ENCODE measurements at places on chromosomes 16 and 17. TPM values are rescaled to one million over a fixed set of nuclear protein-coding genes. Genes with fewer than 3 reads are reported as not detected.
A peak's percentile ranks its signal among the peaks of the same experiment; 100 is the strongest.

GRCh38 chr16:67504031-67505021 lies 21.0 kb upstream of the AGRP start:
- DNase-seq: peak; percentile 85

DNA sequence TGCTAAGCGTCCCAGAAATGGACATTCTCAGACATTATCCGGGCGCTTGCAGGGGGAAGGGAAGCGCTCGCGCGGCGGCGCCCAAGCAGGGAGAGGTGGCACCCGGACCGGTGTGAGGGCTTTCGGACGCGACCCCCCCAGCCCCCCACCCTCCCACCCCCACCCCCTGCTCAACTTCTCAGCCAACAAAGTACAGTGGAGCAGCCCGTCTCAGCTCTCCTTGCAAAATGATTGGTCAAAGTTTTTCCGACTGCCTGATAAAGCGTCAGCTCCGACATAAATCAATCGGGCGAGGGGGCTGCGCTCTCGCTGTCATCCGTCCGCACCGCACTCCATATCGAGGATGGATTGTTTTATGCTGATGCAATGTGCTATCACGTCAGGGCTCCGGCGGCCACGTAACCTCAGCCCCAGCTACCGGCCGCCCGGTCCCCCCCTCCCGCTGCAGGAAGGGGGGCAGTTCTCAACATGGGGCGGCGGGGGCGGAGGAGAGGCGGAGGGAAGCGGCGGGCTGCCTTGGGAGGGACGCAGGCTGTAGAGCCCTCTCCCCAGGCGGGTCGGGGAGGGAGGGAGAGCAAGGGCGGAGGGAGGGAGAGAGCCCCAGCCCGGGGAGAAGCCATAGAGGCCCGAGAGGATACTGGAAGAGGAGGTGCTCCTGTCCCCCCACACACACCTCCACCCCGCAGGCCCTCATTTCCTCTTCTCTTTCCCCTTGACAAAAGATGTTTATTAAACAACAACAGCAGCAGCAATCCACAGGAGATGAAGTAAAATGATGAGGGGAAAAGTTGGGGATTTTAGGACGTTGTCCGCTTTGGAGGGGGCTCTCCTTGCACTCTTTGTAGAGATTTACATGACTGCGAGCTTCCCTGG lies at the start of gene HOXB9:
HOXB9 (minus strand) TSS at position 114 of the 873 bp plus-strand sequence; CDS start at position 25, 89 bp downstream.
- DNase-seq: peak; percentile 58

GRCh38 chr17:44352828-44353671 lies 7.9 kb downstream of the GRN start:
- no peak for DNase-seq

DNA sequence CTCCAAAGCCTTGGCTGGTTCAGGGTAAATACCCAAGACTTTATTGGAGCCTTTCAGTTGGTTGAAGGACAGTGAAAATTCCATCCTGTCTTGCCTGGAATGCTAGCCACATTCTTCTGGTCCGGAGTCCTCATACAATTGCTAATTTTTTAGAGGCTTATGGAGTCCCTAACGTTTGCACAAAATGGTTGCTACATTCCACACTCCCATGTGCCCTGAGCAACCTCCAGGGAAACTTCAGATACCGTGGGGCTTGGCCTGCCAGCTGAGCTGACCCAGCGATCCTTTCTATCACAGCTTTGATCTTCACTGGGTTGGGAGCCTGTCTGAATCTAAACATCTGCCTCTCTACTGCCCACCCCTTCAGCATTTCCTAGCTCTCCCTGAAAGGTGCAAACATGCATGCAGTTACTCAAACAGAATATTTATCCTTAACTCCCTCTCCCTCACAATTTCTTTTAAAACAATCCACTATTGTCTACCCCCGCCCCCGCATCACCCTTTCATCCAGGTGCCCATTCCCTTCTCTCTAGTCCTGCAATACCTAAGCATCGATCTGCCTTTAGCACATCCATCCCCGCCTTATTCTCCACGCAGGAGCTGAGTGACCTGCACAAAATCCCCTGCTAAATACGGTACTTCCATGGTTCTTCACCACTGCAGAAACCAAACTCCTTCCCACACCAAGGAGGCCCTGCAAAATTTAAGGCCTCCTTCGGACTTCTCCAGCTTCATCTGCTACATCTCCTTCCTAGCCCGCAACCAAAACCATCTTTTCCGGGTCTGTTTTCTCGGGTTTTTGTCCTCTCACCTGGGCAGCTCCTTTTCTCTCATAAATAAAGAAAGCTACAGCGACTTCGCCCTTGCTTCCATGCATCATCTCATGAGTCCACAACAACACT lies 810 bp upstream of the GAN start:
- peak; percentile 23 for DNase-seq

DNA sequence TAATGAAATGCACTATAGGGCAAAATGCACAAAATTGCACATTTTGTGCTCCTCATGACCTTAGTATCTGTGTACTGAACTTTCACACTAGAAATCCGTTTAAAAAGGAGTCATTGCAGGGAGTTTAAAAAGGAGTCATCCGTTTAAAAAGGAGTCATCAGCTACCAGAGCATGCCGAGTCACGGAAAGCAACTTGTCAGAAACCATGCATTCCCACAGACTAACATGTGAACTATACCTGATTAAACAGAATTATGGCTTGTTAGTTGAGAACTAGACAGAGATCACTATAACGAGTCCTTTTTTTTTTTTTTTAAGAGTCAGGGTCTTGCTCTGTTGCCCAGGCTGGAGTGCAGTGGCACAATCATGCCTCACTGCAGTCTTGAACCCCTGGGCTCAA lies 35.9 kb downstream of the SLC6A4 start:
- no peak for DNase-seq

DNA sequence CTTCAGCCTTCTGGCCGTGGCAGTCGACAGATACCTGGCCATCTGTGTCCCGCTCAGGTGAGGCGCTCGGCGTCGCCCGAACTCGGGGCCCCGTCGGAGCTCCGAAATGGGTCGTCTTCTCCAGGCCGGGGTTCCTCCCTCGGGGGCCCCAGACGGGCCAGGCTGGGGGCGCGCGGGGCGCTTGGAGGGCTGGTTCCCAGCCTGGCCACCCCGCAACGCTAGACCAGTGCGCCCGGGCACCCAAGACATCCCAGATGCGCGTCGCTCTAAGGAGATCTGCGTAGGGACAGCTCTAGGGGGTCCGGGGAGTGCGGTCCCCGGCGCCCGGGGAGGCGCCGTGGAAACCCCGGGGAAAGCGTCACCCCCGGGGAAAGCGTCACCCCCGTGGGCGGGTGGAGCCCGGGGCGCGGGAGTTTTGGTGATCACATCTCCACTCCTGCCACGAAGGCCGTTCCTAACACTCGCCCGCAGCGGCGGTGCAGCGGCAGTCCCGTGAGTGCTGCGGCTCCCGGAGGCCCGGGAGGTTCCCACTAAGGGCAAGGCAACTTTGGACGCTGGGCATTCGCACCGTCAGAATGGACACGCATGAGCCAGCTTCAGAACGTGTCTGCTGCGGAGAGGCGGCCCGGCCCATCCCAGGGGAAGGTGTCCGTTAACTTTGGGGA lies 729 bp downstream of the ADORA2B start:
- no peak for DNase-seq

- DNase-seq: no peak
Observed at GRCh38 chr17:15161395-15161794, 103.7 kb downstream of the PMP22 start.

DNA sequence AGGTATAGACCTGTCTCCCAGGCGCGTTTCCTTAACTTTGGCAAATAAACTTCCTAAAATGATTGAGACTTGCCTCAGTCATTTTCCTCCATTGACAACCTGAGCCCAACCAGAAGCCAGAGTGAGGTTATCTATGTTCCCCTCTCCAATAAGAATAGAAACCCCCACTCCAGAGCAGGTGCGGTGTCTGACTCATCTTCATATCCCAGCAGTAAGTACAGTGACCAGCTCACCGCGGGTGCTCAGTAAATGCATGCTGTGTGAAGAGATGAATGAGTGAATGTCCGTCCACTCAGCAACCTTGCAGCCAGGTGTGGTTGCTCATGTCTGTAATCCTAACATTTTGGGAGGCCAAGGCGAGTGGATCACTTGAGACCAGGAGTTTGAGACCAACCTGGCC lies 19.5 kb upstream of the CD300E start:
- DNase-seq: no peak

DNA sequence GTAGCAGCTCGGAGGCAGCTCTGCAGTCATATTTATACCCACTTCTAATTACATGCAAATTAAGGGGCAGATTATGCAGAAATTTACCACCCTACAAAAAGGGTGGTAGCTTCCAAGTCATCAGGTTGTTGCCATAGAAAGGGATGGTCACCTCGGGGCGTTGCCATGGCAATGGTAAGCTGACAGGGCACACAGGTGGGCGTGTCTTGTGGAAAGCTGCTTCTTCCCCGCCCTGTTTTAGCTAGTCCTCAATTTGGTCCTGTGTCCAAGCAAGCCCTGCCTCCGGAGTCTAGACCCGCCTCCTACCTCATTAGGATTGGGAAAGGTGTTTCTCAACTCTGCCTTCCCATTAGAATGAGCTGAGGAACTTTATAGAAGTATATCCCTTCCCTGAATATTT lies 98.7 kb downstream of the HS3ST2 start:
- DNase-seq: no peak

DNA sequence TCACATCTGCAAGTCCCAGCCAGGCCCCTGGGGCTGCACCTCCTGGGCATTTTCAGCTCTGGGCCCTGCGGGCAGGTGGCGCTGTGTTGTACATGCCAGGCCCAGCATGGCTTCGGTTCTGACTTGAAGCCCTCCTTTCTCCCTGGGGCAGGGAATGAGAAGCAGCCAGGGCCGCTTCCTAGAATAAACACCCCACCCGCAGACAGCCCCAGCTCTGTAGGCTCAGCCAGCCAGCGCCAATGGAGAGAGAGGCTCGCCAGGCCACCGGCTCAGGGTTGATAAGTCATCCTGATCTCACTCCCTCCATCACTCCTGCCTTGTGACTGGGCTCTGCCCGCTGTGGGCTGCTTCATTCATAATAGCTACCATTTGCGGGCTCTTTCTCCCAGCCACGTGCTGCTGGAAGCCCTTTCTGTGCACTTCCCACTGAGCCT lies 6.0 kb upstream of the GLIS2 start:
- peak; percentile 73 for DNase-seq

DNA sequence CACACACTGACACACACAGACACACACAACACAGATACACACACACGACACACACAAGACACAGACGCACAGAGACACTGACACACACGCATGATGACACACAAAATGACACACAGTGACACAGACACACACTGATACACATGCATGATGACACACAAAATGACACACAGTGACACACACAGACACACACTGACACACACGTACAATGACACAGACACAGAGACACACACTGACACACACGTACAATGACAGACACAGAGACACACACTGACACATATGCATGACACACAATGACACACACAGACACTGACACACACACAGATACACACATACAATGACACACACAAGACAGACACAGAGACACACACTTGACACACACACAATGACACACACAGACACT lies 10.3 kb downstream of the CACNG1 start:
- DNase-seq: no peak

GRCh38 chr17:80296221-80296620 lies 35.6 kb downstream of the RNF213 start:
- no peak for DNase-seq

GRCh38 chr16:82735186-82735585 lies 108.4 kb downstream of the CDH13 start:
- DNase-seq: no peak

DNA sequence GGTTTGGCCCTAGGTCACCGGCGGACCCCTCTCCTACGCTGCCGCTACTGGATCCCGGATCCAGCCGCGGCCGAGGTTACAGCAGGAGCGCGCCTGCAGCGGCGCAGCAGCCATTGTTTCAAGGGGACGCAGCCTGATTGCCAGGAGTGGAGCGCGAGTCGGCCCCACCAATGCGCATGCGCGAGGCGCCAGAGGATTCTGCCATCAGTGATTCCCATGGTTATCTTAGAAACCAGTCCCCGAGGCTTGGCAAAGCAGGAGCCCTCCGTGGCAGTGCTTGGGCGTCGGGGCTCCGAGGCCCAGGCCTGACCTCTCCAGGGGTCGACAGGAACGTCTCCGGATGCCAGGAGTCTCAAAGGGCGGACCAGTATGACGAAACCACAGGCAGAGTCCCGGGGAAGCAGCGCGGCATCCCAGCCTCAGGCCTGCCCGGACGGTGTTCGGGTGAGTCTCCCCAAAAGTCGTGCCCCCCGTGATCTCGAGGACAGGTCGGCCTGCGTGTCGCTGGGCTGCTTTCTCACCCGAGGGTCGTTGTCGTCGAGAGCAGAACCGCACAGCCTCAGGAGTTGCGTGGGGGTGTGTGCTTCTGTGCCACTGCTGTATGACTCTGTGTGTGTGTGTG lies 608.5 kb downstream of the KCNJ18 start:
- DNase-seq: no peak

DNA sequence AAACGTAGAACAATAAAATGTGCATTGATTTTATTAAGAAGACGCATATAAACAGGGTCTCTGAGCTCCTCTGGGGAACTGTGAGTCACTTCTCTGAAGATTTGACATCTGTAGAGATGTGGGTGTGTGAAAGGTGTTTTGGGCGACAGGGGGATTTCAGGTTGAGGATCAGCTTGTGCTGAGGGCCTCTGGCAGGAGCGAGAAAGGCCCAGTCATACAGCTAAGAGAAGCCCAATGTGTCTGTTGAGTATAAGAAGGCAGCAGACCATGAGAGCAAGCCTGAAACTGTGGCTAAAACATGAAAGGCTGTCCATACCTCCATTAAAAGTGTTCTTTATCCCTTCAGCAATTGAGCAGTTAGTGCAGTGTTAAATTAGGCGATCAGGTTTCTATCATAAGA lies 406.5 kb upstream of the MON1B start:
- DNase-seq: no peak

GRCh38 chr16:67268136-67268579 lies 11.2 kb upstream of the PLEKHG4 start:
- no peak for DNase-seq

- no peak for DNase-seq
Observed at GRCh38 chr16:6929868-6930267, 402.8 kb upstream of the RBFOX1 start.

DNA sequence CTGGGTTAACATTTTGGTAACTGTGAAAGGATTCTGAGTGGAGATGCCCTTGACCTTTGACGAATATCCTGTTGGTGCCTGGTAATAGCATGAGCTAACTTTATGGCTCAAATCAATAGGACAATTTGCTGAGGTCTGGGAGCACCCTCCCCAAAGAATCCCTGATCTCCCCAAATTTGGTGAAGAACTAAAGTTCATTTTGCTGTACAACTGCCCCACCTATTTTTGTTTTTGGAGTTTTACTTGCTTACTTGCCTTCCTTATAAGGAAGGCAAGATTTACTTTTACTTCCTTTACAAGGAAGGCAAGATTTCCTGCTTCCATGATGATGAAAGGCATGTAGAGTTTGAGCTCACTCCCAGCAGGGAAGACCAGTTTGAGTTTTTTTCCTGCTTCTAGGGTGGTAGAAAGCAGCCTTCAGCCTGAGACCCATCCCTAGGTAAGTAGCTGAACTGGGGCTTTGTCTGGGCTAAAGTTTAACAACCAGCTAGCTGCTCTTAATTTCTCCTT lies 2.8 kb downstream of the KRTAP4-9 start:
- DNase-seq: no peak

GRCh38 chr16:14111713-14112538 lies 40.8 kb downstream of the MRTFB start:
- no peak for DNase-seq

GRCh38 chr17:4220655-4221054 lies 43.1 kb downstream of the ANKFY1 start:
- peak; percentile 18 for DNase-seq

The SLC35G6 gene
- not detected for total RNA-seq

The KLHL10 gene
- not detected for total RNA-seq

The CX3CL1 gene
- not detected for total RNA-seq

The SMIM36 gene
- total RNA-seq: not detected

The PDILT gene
- not detected for total RNA-seq

The ASGR2 gene
- not detected for total RNA-seq

The KRT25 gene
- not detected for total RNA-seq

The CACNG3 gene
- total RNA-seq: not detected

The CPHXL2 gene
- not detected for total RNA-seq

All from activated CD8-positive, alpha-beta T cell treated with anti-CD3 and anti-CD28 coated beads, Interleukin-2, amount 10 ng/mL, durations not matched to agents 7 days and 5 days (primary cell).